ENCODE measurements at places on chromosomes 1 and 21. TPM values are rescaled to one million over a fixed set of nuclear protein-coding genes. Genes with fewer than 3 reads are reported as not detected.

The SAMD13 gene
- 2.0 TPM for polyA plus RNA-seq

The GFI1 gene
- polyA plus RNA-seq, result 0.32 TPM

The AMY1C gene
- polyA plus RNA-seq, result not detected

- no peaks in the 10 kb centered on the region for H3K27me3 ChIP-seq
- no peak for DNase-seq
- H3K36me3 ChIP-seq, result no peaks in the 10 kb centered on the region
- no peaks in the 10 kb centered on the region for H3K4me1 ChIP-seq
- no peak overlapping the region for H3K27ac ChIP-seq
Measured at GRCh38 chr1:11335417-11336056, 62.5 kb downstream of the UBIAD1 start.

DNA sequence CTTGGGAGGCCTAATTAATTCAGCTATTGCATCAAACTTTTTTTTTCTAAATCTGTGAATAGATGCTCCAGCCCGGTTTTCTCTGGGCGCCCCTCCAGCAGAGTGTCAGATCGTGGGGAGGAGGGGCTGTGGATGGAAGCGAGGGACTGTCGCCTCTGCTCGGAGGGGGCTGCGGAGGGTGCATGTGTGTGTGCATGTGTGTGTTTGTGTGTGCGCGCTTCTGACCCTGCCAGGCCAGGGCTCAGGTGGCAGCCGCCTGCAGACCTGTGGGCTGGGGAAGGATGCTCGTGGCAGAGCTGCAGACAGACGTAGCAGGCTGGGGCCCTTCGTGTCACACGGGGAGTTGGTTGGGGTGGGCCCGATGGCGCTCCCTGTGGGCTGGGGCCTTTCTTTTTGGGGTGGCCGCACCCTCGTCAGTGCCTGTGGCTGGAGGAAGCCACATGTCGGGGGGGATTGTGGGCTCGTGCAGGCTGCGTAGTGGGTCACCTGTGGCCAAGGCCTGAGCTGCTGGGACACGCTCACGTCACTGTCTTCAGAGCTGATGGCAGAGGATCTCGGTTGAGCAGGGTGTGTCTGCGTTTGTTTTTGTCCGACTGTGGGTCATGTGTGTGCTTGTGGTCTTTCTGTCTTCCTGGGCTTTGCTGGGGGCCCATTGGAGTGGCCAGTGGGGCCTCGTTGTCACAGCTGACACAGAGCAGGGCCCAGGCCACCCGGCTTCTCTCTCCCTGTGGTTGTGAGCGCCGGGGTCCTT is 2.8 kb downstream of the SKI start:
- H3K4me3 ChIP-seq, result no peak overlapping the region
- H3K36me3 ChIP-seq, result no peaks in the 10 kb centered on the region
- H3K27ac ChIP-seq, result peak overlapping the region; percentile 78
- peaks cover 71% of the 10 kb centered on the region for H3K4me1 ChIP-seq
- no peaks in the 10 kb centered on the region for H3K27me3 ChIP-seq

The FNDC10 gene
- polyA plus RNA-seq, result 40.1 TPM

The RGL1 gene
- 15.5 TPM for polyA plus RNA-seq

DNA sequence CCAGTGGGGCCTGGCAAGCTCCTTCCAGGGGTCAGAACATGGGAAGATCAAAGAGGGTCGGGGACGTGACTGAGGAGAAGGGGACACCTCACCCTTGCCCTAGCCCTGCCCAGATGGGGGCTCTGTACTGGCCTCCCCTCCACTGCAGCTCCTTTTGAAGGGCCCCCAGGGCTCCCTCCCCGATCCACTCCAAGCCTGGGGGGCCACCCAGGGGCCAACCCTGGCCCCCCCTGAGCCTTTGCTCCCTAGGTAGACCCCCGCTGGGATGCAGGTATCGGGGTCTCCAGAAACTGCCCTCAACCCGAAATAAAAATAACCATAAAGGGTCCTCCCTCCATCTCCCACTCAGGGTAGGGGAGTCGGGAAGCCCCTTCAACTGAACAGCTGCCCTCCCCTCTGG is 37.4 kb upstream of the FAM131C start:
- no peaks in the 10 kb centered on the region for H3K36me3 ChIP-seq
- H3K4me3 ChIP-seq, result no peak overlapping the region
- no peak overlapping the region for H3K27ac ChIP-seq
- no peaks in the 10 kb centered on the region for H3K4me1 ChIP-seq

DNA sequence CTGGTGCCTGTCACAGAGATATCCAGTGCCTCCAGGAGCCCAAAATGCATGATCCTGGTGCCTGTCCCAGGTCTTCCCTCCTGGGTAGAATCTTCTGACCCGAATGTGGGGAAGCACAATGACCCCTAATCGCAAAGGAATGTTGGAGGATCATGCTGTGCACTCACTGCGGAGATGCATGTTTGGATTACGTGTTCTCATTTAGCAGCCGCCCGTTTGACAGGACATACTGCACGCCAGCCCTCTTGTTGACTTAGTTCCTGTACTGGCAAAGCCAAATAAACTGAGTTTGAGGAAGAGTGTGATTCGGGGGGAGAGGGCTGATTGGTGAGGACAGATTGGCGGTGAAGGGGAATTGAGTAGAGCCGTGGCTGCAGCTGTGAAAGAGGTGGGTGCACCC is 85.9 kb upstream of the SIM2 start:
- H3K27me3 ChIP-seq, result peaks cover 14% of the 10 kb centered on the region
- H3K4me1 ChIP-seq, result no peaks in the 10 kb centered on the region
- no peak for DNase-seq
- H3K27ac ChIP-seq, result no peak overlapping the region

DNA sequence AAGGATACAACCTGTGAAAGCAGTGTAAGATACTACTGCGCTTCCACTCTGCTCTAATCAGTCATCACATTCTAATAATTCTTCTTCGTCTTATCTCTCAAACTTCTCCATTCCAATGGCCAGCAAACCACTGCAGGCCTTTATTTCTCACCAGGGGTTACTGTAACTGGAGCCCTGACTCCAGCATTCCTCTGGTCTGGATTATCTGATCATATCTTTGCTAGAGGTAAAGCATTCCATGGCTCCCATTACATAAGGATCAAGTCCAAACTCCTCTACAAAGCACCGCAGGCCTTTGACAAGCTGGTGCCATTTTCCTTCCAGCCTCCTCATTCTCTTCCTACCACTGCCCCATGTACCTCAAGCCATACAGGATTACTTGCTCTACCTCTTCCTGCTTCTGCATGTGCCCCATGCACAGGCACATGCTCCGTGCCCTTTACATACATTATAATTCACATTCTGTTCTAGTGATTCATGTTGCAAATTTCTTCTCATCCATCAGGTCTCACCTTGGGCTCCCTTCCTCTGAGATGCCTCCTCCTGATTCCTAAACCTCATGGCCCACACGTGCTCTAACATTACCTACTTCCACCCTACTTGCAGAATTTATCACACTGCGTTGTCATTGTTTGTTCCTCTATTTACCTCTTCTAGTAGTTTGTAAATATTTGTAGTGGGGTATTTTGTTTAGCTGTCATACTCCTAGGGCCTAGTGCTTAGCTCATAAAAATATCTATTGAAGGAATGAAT is 9.3 kb upstream of the SERBP1 start:
- no peaks in the 10 kb centered on the region for H3K36me3 ChIP-seq
- H3K4me3 ChIP-seq, result no peak overlapping the region
- H3K4me1 ChIP-seq, result peaks cover 16% of the 10 kb centered on the region
- no peak overlapping the region for H3K27ac ChIP-seq
- no peak for DNase-seq

GRCh38 chr1:53896635-53897229 is 2.7 kb downstream of the DIO1 start:
- H3K4me1 ChIP-seq, result peaks cover 32% of the 10 kb centered on the region
- H3K27ac ChIP-seq, result peak overlapping the region; percentile 67
- H3K4me3 ChIP-seq, result no peak overlapping the region
- H3K27me3 ChIP-seq, result no peaks in the 10 kb centered on the region

The CD58 gene
- 6.3 TPM for polyA plus RNA-seq

DNA sequence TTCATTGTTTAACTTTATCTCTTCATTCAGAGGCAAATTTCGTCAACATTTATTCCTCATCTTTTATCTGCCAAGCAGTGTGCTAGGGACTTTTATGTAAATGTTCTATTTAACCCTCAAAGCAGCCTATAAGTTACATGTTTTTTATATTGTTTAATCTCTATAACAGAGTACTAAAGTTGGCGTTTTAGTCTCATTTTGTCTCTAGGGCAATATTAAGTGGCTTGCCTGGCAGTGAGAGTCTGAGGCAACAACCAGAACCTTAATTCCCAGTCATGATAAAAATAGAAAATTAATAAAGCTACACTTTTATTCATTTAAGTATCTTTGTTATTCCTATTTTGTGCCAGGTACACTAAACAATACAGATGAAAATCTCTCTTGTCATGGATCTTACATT is 994.3 kb upstream of the ADGRL2 start:
- no peaks in the 10 kb centered on the region for H3K36me3 ChIP-seq
- no peak overlapping the region for H3K27ac ChIP-seq
- no peaks in the 10 kb centered on the region for H3K4me1 ChIP-seq
- H3K4me3 ChIP-seq, result no peak overlapping the region

- H3K4me3 ChIP-seq, result no peak overlapping the region
- no peaks in the 10 kb centered on the region for H3K27me3 ChIP-seq
- DNase-seq, result no peak
- H3K27ac ChIP-seq, result no peak overlapping the region
Measured at GRCh38 chr1:61757950-61758349, 15.7 kb downstream of the PATJ start.

The CFHR2 gene
- polyA plus RNA-seq, result not detected

The SELL gene
- 1.2 TPM for polyA plus RNA-seq

- H3K4me1 ChIP-seq, result peaks cover 20% of the 10 kb centered on the region
- DNase-seq, result no peak
- H3K36me3 ChIP-seq, result no peaks in the 10 kb centered on the region
Measured at GRCh38 chr1:25907601-25908000, 1.4 kb upstream of the STMN1 start.

DNA sequence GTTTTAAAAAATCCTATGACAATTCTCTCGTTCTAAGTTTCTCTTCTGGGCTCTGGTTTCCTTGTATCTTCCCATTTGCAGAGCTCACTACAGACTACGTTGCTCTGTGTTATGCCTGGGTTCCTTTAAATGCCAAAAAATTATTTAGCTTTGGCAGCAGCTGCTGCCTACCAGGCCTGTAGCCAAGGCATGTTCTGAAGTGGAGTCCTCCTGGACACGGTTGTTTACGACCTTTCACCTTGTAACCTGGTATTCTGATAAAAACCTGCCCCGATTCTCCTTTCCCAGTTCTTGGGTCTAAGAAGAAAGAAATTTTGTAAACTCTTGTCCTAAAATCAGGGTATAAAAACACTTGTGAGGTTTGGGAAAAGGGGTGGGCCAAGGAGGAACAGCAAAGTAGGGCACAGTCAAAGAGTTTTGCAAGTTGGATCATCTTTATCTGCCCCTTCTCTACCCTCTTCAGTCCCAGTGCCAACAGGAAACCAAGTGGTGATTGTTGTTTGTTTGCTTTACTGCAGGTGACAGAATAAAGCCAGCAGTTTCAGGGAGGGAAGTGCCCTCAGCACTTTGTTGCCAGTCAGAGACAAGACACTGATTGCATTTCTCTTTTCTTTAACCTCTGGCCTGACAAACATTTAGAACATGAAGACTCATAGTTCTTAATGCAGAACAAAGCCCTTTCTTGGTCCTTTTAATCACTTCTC is 3.1 kb upstream of the TXNIP start:
- H3K4me3 ChIP-seq, result peak overlapping the region; percentile 80
- peaks cover 14% of the 10 kb centered on the region for H3K36me3 ChIP-seq
- peaks cover 32% of the 10 kb centered on the region for H3K4me1 ChIP-seq
- peak; percentile 65 for DNase-seq
- peak overlapping the region; percentile 40 for H3K27ac ChIP-seq

- peaks cover 25% of the 10 kb centered on the region for H3K4me1 ChIP-seq
Measured at GRCh38 chr1:44784094-44785028, 3.6 kb downstream of the BEST4 start.

DNA sequence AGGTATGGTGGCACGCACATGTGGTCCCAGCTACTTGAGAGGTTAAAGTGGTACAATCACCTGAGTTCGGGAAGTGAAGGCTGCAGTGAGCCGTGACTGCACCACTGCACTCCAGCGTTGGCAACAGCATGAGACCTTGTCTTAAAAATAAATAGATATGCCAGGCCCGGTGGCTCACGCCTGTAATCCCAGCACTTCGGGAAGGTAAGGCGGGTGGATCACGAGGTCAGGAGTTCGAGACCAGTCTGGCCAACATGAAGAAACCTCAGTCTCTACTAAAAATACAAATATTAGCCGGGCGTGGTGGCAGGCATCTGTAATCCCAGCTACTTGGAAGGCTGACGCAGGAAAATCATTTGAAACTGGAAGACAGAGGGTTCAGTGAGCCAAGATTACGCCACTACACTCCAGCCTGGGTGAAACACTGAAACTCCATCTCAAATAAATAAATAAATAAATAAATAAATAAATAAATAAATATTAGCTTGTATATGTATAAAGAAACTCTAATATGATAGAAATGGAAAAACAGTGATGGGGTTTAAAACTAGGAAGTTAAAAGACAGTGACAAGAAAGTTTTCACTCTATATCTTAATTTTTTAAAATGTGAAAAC is 18.8 kb downstream of the GATAD2B start:
- no peak overlapping the region for H3K4me3 ChIP-seq
- H3K4me1 ChIP-seq, result peaks cover 4% of the 10 kb centered on the region
- H3K27ac ChIP-seq, result peak overlapping the region; percentile 32
- no peaks in the 10 kb centered on the region for H3K27me3 ChIP-seq
- DNase-seq, result no peak
- H3K36me3 ChIP-seq, result no peaks in the 10 kb centered on the region

GRCh38 chr1:100941580-100942216 is 45.8 kb downstream of the SLC30A7 start:
- H3K27ac ChIP-seq, result no peak overlapping the region
- no peaks in the 10 kb centered on the region for H3K4me1 ChIP-seq
- no peak overlapping the region for H3K4me3 ChIP-seq
- H3K27me3 ChIP-seq, result no peaks in the 10 kb centered on the region
- DNase-seq, result no peak
- no peaks in the 10 kb centered on the region for H3K36me3 ChIP-seq

DNA sequence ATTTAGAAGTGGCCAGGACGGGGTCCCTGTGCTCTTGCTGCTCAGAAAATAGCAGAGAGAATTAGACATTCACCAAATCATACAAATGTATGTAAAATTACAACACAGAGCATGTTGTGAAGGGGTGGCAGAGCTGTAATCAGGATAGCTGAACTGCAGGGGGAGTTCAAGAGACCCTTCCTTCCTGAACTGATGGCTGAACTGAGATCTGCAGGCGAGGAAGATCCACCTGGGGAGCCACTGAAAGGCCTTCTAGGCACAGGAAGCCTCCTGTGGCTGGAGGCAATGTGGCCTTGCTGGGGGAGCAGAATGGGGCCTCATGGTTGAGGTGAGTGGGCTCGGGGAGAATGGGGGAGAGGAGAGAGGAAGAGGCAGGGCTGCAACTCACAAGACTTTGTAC is 216.5 kb downstream of the PRDM2 start:
- H3K4me1 ChIP-seq, result no peaks in the 10 kb centered on the region
- DNase-seq, result no peak
- H3K27me3 ChIP-seq, result no peaks in the 10 kb centered on the region
- no peak overlapping the region for H3K27ac ChIP-seq
- H3K4me3 ChIP-seq, result no peak overlapping the region

The C1orf226 gene
- polyA plus RNA-seq, result 3.4 TPM

- H3K4me3 ChIP-seq, result no peak overlapping the region
- no peak overlapping the region for H3K27ac ChIP-seq
- no peaks in the 10 kb centered on the region for H3K4me1 ChIP-seq
- H3K36me3 ChIP-seq, result no peaks in the 10 kb centered on the region
- no peak for DNase-seq
Measured at GRCh38 chr1:87560601-87561360, 232.1 kb downstream of the LMO4 start.

GRCh38 chr21:32645261-32646182 is 33.3 kb upstream of the CFAP298 start:
- H3K27me3 ChIP-seq, result no peaks in the 10 kb centered on the region
- no peak overlapping the region for H3K4me3 ChIP-seq
- no peak overlapping the region for H3K27ac ChIP-seq
- H3K4me1 ChIP-seq, result no peaks in the 10 kb centered on the region
- no peak for DNase-seq

The PTGS2 gene
- 0.77 TPM for polyA plus RNA-seq

All from adrenal gland (tissue), 19 donors.